Tibial nerve (tissue), 4 donors: ENCODE measurements at places on chromosomes 2 and 18.
A peak's percentile ranks its signal among the peaks of the same experiment; 100 is the strongest.

DNA sequence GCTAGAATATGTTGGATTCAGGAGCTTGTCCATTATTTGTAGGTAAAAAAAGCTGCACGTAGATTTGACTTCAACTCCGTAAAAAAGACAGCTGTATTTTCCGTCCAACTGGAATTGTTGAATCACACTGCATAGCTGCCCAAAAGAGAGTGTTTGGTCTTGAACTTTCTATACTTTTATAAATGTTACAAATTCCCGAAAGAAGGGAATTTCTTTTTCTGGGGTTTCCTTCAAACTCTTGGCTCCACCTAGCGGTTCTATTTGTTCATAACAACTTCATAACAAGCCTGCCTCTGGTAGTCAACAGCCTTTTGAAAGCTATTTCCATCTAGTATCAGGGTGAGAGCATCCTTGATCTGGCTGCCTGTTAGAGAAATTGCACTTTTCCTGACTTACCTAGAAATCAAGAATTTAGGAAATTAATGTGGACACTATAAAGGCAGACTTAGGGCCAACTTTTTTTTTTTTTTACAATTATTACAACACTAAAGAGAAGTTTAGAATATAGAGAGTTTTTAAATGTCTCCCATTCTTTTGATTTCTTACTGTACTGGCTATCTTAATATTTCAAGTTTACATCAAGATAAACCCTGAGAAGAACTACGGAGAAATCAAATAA is 48.1 kb downstream of the TMEM185B start:
- DNase-seq, result peak; percentile 67

- DNase-seq, result no peak
Observed at GRCh38 chr2:144914622-144915318, 394.9 kb upstream of the ZEB2 start.

GRCh38 chr2:56940054-56940453 is 756.3 kb downstream of the CCDC85A start:
- no peak for DNase-seq

GRCh38 chr18:48024009-48024512 is 93.6 kb upstream of the SMAD2 start:
- DNase-seq, result no peak

- no peak for DNase-seq
Observed at GRCh38 chr2:177611310-177611886, 218.8 kb downstream of the AGPS start.

GRCh38 chr2:207256476-207257207 is 90.9 kb upstream of the KLF7 start:
- DNase-seq, result no peak

- no peak for DNase-seq
Observed at GRCh38 chr2:61557381-61557780, 19.2 kb upstream of the XPO1 start.

GRCh38 chr2:30693821-30694281 is 113.4 kb downstream of the CAPN13 start:
- DNase-seq, result peak; percentile 4

GRCh38 chr18:47413327-47413726 is 161.9 kb upstream of the SKOR2 start:
- DNase-seq, result no peak

DNA sequence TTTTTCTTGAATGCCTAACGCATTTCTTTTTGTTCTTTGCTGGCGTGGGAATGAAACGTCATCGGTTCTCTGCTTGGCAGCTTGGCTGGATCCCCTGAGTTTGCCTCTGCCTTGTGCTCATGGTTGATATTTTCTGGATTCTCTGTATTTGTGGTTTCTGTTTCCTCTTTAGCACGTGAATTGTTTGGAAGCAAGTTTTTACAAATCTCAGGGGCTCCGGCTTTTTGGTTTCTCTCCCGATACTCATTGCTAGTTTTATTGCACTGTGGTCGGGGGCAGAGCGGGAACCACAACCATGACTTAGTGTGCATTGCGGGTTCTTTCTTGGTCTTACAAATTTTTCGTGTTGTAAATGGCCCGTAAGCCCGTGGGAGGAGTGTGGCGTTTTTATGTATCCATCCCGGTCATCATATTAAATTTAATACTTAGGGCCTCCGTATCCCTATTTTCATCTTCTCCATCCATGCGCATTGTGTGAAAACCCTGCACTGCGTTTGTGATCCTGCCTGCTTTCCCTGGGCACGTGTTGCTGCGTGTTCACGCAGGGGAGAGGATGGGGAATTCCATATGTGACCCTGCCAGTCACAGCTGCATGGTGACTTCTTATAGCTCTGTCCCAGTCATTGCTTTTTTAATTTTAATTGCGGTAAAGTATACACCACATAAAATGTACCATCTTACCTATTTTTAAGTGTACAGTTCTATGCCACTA is 9.4 kb downstream of the RAMP1 start:
- DNase-seq, result no peak

DNA sequence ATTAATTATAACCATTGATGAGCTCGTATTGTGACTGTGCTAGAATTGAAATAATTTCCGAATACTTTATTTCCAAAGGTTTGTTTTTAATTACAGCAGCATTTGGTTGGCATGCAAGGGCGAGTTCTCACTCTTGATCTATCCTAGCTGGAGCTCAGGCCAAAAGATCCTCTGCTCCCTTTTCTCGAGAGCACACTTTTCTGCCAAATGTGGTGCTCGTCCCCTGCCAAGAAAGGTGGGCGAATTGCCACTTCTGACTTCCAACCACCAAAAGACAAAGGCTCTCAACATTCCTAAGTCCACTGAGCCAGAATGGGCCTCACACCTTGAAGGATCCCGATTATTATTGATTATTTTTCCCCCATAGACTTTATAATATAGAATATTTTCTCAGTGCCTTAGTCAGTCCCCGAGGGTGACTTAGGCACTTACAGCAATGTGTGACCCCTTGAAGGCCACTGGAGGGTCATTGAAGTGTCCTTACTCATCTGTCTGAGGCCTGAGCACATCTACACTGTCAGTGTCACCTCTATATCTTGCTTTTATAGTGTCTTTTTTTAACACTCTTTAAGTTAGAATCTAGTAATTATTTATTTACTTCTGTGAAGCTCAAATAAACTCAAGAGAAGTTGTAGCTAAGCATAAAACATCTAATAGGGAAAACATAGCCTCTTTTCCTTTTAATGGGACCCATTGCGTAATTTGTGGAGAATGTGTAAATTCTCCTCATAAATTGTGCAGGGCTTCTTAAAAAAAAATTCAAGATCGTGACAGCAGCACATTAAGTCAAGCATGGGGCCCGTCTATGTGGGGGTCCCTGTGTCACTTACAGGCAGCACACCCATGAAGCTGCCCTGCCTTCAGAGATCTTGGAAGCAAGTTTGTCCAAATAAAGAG is 98.3 kb downstream of the MEIS1 start:
- DNase-seq, result no peak

- DNase-seq, result no peak
Observed at GRCh38 chr2:68345129-68345875, 19.8 kb upstream of the PLEK start.

DNA sequence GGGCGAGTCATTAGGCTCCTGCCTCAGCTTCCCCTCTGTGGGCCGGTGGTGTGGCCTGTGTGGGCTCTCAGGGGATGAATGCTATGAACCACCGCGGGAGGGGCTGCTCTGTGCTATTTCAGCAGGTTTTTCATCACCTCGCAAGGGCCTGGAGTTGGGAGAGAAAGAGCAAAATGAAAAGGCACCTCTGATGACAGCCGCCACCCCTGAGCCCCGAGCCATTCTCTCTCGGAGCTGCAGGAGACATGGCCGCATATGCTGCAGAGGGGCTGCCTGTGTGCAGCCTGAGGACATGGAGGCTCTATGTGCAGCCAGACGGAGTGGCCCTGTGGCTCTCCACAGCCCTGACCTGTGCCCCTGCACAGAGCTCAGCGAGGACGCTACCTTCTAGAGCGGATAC is 96.2 kb upstream of the CTDP1 start:
- DNase-seq, result no peak

DNA sequence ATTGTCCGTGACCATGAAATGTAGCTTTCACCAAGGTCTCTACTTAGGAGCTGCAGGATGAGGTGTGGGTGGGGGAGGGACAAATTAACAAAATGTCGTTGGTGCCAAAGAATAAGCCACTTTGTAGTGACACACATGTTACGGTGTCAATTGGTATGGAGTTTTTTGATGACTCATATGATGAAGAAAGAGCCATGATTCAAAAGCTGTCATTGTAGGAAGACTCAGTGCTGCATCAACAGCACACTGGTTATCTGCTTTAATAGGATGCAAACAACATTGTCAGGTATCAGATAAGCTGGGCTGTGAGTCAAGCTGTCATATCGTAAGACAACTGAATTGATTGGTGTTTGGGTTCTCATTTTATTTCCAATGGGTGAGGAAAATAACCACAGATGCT is 36.6 kb upstream of the BOD1L2 start:
- DNase-seq, result no peak

GRCh38 chr2:100813527-100813926 is 6.4 kb upstream of the NPAS2 start:
- no peak for DNase-seq

DNA sequence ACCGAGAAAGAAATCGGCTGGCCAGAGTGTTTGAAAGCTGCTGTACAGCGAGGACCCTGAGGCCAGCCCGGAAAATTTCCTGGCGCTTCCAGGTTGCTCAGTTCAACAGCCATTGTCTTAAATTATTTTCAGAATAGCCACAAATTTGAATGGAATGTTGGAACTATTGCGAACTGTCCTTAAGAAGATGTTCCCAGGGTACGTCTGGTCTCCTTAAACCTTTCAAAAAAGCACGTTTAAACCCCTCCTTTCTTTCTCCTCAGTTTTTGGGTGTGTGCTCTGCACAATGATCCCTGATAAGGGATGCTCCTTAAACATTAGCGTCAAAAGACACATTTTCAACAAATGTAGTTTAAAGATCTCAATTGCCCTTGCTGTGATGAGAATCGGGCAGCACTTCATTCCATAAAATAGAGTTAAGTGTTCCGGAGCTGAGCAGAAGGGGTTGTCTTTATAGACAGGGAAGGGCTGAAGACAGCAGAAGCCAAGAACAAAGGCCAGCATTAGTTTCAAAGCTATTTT is 14.5 kb upstream of the LPIN2 start:
- DNase-seq, result no peak

DNA sequence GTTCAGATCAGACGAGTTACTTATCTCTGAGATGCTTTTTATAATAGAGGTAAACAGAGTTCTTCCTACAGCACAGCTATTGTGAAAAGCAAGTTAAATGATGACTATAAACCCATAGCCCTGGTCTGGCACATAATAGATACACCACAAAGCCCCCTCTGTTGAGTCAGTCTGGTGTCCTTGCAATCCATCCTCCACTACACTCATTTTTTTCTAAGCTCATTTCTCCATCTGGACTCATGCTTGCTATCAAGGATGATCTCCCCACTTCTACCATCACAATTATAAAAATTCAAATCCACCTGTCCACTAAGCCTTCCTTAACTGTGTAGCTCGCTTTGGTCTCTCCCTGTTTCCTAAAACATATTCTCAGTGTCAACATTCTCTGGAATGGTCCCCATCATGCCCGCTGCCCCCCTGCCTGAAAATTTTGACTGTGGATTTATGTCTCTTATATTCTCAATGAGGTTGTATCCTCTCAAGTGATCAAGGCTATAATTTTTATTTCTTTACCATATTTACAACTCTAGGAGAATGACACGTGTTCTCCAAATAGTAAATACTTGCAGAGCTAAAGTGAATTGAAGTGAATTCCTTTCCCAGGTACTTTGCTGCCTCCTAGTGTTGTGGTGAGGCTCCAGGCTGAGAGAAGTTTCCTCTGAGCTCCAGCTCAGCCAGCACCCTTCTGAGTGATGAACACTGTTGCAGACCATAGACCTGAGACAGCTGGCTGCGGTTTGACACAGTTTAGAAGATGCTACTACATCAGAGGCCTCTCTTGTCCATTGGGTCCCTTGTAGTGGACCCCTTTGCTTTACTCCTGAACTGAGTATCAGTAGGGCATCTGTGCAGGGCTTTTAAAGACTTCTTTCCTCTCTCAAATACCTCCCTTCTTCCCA is 108.7 kb downstream of the DPP10 start:
- peak; percentile 65 for DNase-seq

GRCh38 chr2:167817422-167817821 is 430.0 kb downstream of the STK39 start:
- no peak for DNase-seq

DNA sequence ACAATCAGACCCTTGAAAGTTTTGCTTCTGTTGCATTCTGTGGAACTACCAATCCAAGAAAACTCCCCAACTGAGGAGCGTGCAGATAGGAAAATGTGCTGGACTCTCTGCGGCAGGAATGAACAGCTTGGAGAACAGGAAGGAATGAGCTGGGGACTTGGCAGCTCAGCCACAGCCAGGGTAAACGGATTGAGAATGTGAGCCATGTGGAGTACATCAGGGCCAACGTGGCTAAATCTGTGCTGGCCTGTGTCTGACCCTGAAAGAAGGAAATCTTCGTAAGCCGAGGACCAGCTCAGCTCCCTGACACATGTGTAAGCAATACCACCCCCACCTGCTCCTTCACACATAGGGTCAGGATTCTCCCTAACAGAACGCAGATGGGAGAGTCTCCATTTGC is 1023.7 kb downstream of the BCL11A start:
- DNase-seq, result no peak

DNA sequence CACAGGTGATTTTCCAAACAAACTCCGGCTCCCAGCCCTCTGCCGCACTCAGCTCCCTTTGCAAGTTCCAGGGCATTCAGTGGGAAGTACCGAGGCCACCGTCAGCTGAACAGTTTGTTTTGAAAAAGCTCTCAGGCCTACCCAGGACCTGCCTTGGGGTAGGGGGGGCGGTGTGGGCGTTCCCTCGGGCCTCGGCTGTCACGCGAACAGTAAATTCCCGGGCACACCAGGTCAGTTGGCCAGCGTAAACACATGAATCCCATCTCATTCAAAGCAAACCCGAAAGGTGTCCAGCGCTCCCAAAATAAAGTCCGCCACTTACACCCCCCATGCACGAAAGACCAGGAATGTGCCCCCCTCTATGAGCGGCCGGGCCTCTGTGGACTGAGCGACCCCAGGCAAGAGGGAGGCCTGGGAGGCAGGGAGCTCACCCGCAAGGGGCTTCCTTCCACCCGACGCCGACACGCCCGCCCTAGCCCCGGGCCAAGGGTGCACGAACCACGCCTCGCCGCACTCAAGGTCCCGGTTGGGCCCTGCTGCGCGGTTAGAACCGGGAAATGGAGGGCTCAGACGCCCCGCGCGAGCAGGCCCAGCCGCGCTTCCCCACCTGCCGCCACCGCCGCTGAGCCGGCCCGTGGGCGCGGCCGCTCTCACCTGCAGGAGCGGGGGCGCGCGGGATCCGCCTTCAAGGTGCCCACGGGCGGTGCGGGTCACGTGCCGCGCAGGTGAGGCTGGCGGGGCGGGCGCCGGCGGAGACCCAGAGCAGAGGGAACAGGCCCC is at the start of gene WDSUB1:
Gene WDSUB1 (minus strand): TSS at position 775 of the 780 bp plus-strand sequence. CDS start 3,634 bp downstream, outside the sequence.
- peak; percentile 32 for DNase-seq

DNA sequence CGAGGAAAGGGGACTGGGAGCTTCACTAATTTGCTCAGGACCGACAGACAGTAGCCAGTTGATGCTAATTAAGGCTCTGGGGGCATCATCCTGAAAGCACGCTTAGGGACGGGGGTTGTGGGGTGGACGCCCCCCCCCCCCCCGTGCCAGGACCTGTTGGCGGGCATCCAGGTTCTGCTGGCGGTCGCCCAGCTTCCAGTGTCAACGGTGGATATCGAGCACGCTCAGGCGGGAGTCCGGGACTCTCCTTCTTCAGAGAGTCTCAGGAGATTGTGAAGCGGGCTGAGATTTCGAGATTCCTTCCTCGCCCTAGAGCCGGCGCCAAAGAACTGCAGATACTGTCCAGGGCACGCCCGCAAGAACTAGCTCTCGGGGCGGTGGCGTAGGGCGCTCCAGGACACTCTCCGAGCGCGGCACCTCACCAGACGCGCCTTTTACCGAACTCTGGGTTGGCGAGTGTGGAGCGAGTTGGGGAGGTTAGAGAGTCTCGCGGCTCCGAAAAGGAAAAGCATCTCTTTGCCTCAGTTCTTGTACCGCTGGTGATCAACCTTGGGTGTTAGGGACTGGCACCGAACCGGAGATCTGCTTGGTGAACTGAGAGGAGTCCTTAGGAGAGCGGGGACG is 5.6 kb downstream of the RAX start:
- DNase-seq, result no peak
